ENCODE measurements at places on chromosomes 7 and 10.

DNA sequence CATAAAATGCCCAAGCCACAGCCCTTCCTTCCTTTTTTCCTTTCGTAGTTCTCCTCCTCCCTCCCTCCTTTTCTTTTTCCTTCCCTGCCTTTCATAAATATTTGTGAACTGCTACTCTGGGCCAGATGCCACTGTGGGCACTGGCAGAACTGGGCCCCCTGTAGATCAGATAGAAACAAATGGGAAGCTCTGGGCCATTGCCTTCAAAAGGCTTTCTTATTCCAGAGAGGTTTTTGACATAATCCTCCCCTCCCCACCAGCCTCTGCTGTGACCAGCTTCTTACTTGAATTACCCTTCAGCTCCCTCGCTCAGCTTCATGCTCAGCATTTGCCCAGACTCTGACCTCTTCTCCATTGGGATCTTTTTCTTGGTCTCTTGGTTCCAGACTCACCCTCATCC, 886.8 kb downstream of the LRMDA start:
- no peak for DNase-seq

GRCh38 chr7:99953649-99954048, 22.2 kb downstream of the AZGP1 start:
- DNase-seq, result no peak

DNA sequence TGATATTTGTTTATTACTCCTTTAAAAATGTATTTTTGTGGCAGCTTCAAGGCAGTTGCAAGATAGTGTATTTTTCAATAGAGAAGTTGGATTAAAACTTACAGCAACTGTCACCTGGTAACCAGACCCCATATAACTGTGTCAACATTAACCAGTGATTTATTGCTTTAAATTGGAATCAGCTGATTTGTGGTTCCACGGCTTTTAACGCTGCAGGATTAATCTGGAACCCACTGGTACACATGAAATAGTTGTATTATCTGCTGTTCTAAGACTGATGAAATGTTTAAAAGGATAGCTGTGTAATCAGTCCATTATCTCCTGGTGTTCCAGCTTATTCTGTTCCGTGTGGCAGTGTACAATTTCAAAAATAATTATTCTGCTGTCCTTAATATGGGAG, 180.2 kb downstream of the CELF2 start:
- no peak for DNase-seq

DNA sequence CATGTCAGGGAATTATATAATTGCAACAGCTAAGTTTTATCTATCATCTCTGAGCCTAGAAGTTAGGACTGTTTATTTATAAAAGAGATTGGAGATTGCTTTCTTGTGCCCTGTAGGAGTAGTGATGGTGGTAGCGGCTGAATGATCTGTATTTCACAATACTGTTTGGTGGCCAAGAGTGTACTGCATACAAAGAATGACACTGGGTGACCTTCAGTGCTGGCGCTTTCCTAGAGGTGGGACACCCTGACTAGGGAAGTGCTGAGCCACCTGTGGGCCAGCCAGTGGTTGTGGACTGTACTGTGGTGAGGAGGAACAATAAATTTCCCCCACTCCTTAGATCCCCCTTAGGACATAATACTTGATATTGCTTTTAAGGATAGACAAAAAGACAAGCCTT, 53.0 kb downstream of the COPG2 start:
- no peak for DNase-seq

- peak; percentile 11 for DNase-seq
Measured at GRCh38 chr10:43076876-43077420, at the start of gene RET. Gene RET, plus strand, starts transcription at chr10:43077069. Its CDS starts 190 bp downstream, at chr10:43077259.

DNA sequence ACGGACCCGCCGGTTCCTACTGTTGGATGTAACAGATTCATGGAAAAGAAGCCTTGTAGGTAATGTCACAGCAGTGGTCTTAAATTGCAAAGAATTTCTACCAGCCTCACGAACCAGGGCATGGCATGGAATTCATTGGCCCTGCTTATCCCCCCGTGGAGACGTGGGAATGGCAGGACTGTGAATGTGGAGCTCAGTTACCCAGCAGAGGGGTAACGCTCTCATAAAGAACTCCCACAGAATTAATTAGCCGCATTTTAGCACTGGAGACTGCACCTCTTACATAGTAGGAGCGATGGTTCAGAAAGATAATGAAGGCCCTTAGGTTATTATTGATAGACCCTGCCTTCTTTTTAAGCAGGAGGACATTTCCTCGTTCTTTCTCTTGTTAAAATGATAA, 715.4 kb downstream of the AUTS2 start:
- no peak for DNase-seq

- no peak for DNase-seq
Measured at GRCh38 chr7:121398246-121398645, 2.1 kb upstream of the FAM3C start.

DNA sequence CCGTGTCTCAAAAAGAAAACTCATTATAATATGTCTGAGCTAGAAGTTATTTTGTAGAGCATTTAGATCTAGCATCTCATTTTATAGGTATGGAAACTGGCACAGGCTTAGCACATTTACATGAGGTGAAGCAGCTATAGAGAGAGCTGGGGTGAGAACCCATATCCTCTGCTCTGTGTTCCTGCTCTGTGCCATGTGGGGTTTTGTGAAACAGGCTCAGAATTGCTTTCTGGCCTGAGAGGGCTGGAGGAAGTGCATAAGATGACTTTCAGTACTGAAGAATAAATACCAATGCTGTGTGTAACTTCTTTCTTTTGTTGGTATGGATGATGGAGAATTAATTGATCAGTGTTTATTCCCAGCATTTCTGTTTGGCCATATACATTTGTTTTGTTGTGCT, 159.1 kb downstream of the LRRC4 start:
- DNase-seq, result no peak
